ENCODE measurements at places on chromosomes 12 and 14. TPM values are rescaled to one million over a fixed set of nuclear protein-coding genes. Genes with fewer than 3 reads are reported as not detected.

DNA sequence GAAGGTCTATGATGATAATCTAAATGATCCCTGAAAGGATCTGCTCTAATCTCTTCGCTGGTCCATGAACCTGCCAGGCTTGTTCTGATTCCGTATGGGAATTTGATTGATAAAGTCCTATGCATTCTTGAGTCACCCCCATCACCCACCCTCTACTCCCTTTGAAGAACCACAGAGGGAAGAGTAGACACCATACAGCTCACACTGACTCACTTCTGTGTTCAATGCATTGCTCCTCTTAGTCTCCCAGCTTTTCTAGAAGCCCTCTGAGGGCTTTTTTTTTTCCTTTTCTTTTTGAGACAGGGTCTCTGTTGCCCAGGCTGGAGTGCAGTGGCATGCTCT lies 18.5 kb upstream of the GPRC5A start:
- H3K4me1 ChIP-seq, result no peaks in the 10 kb centered on the region
- DNase-seq, result no peak
- H3K36me3 ChIP-seq, result no peaks in the 10 kb centered on the region
- H3K4me3 ChIP-seq, result no peak overlapping the region
- no peak overlapping the region for H3K27ac ChIP-seq
- peaks cover 6% of the 10 kb centered on the region for H3K27me3 ChIP-seq

DNA sequence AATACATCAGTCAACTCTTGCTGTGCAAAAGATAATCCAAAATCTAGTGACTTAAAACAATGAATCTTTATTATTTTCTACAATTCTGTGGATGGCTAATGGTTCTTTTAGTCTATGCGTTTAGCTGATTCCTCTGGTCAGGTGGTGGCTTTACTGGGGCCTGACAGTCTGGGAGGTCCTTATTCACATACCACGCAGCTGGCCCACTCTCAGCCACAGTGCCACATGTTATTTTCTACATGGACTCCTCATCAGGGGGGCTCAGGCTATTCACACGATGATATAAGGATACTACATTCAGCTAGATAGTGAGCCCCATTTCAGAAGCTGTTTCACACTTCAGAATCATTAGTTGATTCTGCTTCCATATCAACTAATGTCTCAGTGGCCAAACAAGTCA lies 287.5 kb upstream of the MGAT4C start:
- no peaks in the 10 kb centered on the region for H3K4me1 ChIP-seq
- H3K36me3 ChIP-seq, result no peaks in the 10 kb centered on the region
- H3K27me3 ChIP-seq, result no peaks in the 10 kb centered on the region
- no peak overlapping the region for H3K4me3 ChIP-seq

- H3K36me3 ChIP-seq, result peaks cover 14% of the 10 kb centered on the region
- peaks cover 53% of the 10 kb centered on the region for H3K27me3 ChIP-seq
- no peak overlapping the region for H3K27ac ChIP-seq
- H3K4me3 ChIP-seq, result peak overlapping the region; percentile 17
Measured at GRCh38 chr14:52269982-52270381, 2.5 kb downstream of the PTGDR start.

Gene CLEC2A
- total RNA-seq, result not detected

Gene GUCY2C
- not detected for total RNA-seq

Data from activated CD8-positive, alpha-beta T cell treated with anti-CD3 and anti-CD28 coated beads, Interleukin-2, amount 10 ng/mL, durations not matched to agents 7 days and 5 days (primary cell).